Activated naive CD4-positive, alpha-beta T cell treated with Interleukin-2 at 50 U/mL for 16 hours (primary cell): ENCODE measurements at places on chromosomes 2 and 18.

DNA sequence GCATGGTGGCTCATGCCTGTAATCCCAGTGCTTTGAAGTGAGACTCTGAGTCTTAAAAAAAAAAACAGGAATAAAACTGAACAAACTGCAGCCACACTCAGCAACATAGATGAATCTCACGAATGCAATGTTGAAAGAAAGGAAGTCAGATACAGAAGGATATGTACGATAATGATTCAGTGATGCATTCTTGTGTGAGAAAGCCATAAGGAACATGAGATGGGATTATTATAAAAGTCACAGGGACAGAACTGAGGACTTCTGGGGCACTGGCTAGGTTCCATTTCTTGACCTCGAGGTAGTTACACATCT is 56.9 kb upstream of the SMAD2 start:
- DNase-seq: no peak

DNA sequence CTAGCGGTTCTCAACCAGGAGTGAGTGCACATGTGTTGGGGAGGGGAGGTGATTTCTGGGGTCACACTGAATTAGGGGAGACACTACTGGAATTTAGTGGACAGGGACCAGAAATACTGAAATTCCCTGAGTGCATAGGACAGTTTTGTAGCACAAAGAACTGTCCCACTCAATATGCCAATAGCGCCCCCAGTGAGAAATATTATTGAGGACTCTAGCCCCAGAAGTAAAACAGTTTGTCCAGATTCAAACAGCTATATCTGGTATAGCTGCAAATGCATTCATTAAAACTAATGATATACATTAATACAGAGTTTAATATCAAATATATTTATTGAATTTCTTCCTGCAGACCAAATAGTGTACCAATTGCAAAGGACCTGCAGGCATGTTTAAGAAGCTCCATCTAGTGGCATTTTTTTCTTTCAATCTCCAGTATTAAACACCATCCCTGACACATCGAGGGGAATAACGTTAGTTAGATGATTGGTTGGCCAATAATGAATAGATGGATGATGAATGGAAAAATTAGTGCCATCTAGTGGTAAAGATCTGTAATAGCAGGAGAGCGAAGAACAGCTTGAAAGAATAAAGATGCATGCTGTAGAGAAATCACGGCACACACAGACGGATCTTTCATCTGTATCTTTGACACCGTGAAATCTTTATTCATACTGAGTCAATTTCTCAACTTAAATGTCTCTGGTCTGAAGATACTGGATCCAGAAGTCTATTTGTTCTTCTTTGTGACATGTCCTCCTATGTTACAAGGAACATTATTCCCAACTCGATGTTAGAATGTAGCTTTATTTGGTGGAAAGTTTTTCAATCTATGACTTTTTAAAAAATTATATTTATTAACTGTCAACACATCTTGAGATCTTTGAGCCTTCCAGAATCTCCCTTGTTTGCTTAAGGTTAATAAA is 62.5 kb downstream of the DHRS9 start:
- no peak for DNase-seq

- DNase-seq: no peak
Measured at GRCh38 chr2:19933351-19933981, 31.7 kb upstream of the TTC32 start.

- DNase-seq: no peak
Measured at GRCh38 chr2:39150890-39151497, 30.1 kb upstream of the SOS1 start.

DNA sequence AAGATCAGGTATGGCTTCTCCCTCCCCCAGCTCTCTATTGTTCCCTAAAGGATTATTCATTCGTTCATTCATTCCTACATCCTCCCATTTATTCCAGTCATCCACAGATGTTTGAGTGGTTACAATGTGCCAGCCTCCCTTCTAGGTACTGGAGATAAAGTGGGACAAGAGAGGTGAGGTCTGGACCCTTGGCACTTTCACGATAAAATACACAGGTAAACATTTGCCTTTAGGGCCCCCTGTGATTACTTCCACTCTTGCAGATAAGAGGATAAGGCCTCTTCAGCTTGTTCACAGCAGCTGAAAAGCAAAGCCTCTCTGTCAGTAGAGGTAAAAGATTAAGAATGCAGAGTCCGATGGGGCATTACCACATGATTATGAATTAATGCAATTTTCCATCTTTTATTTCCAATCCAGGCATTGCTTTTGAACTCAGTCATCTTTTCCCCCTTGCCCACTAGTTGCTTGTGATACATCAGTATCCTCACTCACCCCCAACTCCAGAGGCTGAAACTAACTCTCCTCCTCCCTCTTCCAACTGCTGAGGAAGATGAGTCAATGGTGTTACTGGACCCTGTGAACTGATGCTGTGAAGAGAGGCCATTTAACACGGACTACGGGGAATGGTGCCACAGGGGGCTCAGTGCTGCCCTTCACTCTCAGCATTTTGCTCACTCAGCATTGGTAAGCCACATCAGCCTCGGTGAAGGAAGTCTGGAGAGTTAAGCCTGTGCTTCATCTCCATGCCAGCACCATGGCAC is 1.1 kb upstream of the DPP4 start:
- no peak for DNase-seq

- no peak for DNase-seq
Measured at GRCh38 chr2:229133155-229133772, 137.8 kb downstream of the PID1 start.

GRCh38 chr18:34639687-34640086 is 70.4 kb upstream of the DTNA start:
- no peak for DNase-seq

GRCh38 chr2:121869873-121870272 is 114.4 kb downstream of the TSN start:
- no peak for DNase-seq

- DNase-seq: no peak
Measured at GRCh38 chr2:144130551-144130950, 389.4 kb downstream of the ZEB2 start.

DNA sequence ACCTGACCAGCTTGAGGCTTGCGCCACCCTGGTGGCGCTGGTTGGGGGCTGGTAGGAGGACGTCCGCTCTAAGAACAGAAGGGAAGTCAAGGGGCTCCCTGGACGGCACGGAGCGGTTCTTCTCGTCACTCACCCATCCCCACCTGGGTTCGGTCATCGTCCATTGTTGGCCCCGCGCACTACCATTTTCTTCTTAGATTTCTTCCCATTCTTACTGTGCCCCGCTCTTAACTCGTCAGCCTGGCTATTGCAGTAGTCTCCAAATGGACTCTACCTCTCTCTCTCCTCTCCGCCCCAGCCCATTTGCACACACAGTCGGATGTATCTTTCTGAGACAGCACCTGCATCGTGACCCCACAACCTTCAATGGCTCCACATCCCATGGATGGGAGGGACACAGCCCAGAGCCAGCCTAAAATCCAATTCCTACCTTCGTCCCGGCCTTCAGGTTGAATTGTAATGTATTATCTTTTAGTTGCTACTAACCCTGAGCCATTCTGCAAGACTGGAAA is 814 bp upstream of the RAB1A start:
- DNase-seq: no peak

DNA sequence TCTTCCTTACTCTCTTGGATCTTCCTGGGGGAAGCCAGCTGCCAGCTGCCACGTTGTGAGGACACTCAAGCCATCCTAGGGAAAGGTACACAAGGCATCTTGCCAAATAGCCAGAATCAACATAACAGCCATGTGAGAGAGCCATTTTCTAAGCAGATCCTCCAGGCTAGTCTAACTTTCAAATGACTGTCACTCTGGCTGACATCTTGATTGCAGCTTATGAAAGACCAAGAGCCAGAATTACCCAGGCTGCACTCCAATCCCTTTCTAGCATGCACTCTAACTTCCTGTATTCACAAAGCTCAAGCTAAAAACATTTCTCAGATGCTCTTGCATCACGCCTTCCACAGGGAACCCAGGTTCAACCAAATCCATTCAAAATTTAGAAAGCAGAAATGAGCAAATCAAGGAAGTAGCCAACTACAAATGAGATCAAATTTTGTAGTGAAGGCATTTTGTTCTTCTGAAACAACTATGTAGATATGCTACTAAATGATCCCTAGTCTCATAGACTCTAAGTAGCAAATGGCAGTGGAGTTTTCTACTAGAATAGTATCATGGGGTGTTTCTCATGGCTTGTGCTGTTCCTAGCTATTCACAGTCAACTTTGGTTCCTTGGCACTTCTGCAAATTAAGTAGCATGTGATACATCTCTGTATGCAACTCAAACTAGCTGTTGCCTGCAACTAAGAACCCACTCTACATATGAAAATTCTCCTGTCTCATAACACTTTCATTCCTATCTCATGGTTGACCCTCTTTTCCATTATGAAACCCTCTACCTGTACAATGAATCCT is 281.9 kb downstream of the ZEB2 start:
- no peak for DNase-seq

DNA sequence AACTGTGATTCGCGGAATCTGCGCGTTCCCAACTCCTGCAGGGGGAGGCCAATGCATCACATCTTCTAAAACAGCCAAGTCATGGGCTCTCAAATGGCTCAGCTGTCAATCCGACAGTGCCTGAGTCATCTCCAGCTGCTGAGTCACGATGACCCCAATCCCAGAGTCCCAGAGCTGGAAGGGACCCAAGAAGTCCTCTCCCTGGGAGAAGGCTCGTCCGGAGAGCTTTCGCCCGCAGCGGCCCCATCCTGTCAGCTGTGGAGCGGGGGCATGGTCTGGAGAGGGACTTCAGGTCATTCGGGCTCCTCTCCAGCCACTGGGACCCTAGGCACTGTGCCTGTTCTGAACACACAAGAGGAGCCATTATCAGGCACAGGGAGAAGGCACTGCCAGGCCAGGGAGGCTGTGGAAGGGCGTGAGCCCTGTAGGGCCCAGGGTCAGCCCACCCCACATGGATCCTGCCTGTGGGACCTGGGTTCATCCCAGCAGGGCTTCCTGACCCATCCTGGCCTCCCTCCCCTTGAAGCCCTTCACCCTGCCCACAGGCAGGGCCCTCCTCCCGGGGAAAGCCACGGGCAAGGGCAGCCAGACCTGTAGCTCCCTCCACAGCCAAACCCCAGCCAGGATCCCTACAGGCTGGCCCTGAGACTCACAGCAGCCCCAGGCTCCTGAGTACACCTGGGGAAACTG is 47.6 kb upstream of the GPC1 start:
- no peak for DNase-seq

DNA sequence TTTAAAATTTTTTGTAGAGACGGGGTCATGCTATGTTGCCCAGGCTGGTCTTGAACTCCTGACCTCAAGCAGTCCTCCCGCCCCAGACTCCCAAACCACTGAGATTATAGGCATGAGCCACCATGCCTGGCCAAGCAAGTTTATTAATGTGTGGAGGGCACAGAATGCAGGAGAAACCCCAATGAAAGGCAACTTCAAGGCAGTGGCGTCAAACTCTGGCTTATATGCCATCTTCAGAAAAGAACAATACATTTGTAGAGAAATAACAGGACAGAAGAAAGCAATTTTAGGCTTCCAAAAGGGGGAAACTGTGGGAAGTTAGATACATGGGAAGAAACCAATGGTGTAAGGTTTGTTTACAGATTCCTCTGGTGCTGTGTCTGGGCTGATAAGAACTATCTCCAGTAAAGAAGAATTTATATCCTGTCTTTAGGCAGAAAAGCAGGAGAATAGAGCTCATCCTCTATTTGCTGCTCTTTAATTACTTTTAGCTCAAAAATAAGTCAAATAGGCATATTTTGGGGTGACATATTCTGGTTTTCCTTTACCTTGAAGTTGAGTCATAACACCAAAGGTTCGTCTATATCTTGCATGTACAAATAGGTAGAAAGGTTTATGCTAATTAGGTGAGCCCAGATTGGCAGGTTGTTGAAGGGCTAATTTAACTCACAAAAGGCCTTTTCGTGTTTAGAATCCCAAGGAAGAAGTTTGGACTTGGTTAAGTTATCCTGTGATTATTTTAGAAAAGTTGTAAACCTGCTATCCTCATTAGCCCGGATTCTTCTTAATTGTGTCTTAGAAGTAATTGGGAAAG is 26.0 kb upstream of the TMEM214 start:
- DNase-seq: no peak

- no peak for DNase-seq
Measured at GRCh38 chr2:205288686-205289085, 393.6 kb upstream of the NRP2 start.

DNA sequence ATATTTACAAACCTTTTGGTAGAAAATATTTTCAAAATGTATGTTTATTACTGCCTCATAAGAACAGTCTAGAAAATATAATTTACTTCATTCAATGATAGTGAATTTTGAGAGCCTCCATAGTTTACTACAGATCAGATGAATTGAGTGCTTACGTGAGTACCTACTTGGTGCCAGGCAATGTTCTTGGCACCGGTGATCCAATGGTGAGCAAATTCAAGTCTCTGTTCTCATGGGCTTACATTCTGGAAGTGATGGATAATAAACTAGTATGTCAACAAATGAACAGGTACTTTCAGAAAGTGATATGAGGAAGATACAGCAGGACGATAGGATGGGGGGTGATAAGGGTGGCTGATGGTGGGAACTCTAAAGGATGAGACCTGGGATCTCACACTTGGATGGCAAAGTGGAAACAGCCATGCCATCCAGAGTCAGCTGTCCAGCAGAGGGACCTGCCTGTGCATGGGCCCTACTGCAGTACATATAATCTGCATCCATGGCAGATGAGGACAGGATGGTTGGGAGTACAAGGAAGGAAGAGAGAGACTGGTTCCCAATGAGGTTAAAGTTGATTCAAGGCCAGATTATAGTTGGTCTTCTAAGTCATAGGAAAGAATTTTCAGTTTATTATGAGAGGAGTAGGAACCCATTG is 277.0 kb downstream of the NEDD4L start:
- no peak for DNase-seq

DNA sequence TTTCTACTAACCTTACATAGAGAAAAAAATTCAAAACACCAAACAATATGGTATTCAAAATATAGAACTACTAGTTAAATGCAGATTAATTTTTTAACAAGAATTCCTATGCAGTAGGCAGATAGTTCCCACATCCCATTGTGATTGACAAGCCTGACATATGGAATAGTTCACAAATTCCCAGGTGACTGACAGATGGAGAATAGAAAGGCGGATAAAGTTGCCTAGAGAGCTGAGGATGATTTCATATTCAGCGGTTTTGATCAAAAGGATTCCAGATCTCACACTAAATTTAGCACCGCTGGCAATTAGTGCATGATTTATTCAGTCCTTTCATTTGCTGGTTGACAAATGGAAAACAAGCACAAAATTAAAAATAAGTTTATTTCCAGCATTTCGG is 733.7 kb upstream of the POU3F3 start:
- no peak for DNase-seq

GRCh38 chr2:238456970-238457926 is 30.5 kb downstream of the ASB1 start:
- DNase-seq: no peak
